ENCODE measurements at places on chromosomes 12 and 14.

DNA sequence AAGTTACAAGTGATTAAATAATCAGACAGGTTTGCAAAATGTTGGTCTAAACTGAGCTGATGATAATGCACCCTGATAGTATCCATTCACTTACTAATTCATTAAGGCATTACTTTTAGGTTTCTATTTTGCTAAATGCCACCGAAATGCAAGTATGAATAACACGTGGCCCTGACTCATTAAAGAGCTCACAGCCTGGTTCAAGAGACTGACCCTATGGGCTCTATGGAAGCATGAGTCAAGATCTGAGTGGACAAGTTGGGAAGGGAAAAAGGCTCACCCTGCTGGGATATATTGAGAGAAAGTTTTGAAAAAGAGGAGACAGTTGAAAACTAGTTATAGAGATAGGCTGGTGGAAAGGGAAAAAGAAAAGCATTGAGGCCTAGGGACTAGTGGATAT, 14.8 kb upstream of the LRRC9 start:
- DNase-seq, result no peak

DNA sequence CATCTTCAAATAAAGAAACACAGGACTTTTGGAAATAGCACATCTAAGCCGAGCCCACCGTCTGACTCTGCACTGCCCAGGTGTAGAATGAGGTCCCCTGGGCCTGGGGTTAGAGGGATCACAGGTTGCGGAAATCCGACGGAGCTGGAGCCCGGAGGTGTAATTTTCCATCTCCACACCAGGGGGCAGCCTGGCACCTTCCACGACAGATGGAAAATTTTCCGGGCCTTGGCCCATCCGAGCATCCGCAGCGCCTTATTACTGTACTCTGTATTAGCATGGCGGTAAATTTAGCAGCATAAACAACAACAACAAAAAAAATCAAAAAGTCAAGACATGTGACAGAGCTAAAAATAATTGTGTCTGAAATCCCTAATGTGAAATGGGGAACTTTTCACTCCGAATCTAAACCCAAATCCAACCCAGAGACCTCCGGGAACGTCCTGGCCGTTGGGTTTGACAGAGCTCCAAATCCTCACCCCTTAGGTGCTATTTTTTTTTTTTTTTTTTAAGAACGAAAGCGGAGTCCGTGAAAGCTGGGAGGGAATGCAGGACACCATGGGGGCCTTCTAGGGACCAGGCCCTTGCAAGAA, 93.9 kb downstream of the KSR2 start:
- DNase-seq, result peak; percentile 61

GRCh38 chr12:52054833-52055730, 3.8 kb downstream of the NR4A1 start:
- DNase-seq, result no peak

DNA sequence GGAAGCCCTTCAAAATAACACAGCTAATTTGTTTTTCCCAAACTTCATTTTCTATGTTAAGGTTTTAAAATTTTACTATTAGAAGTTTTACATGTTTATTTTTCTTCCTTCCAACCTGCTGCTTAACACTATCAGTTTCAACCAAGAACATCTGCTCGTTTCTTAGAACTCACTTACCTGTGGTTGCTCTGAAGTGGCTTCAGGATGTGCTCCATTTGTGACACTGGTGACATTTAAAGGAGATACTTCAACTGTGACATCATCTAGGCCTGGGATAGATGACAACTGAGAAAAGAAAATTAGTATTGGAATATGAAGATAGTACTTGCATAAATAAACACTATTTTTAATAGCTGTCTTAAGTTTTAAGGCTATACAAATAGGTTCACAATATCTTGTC, 17.9 kb downstream of the WASHC3 start:
- no peak for DNase-seq

- DNase-seq, result no peak
Observed at GRCh38 chr12:130933269-130933995, 20.3 kb upstream of the ADGRD1 start.

DNA sequence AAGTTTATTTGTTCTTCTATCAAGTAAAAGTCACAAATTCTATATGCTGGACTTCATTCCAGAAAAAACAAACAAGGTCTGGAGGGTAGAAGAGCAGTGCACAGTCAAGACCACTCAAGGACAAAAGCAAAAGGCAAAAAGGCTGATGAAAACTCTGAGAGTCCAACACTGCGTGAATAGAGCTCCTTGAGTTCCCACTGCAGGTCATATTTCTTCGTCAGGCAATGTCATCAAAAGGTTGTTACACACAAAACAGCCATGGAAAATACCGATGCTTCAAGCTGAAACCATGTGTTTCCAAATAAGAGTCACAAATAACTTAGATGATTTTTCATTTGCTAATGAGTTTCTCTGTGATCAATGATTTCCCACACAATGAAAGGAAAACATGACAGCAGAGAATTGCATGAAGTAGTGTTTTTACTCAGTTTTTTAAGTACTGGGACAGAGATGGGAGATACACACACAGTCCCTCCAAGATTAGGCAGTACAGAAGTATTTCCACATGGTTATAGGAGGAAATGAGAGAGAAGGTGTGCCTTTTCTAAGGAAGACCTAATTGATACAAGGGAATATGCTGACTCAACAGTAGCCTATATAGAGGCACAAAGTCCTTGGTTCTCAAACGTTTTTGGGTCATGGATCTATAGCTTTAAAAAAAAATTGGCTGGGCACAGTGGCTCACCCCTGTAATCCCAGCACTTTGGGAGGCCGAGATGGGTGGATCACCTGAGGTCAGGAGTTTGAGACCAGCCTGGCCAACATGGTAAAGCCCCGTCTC, 177.7 kb downstream of the MED13L start:
- no peak for DNase-seq

GRCh38 chr12:85036234-85036707, at the start of the genes LRRIQ1 and TSPAN19:
Gene LRRIQ1 (plus strand): TSS chr12:85036351. CDS start chr12:85038177, 1,826 bp downstream.
Gene TSPAN19 (minus strand): TSS chr12:85036277. CDS start chr12:85029946, 6,331 bp downstream.
- DNase-seq, result no peak

DNA sequence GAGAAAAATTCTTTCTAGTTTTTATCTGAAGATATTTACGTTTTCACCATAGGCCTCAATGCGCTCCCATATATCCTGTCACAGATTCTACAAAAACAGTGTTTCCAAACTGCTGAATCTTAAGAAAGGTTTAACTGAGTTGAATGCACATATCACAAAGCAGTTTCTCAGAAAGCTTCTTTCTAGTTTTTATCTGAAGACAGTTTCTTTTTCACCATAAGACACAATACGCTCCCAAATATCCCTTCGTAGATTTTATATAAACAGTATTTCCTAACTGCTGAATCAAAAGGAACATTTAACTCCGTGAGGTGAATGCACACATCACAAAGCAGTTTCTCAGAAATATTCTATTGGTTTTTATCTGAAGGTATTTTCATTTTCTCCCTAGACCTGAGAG, 385.5 kb downstream of the ALG10 start:
- no peak for DNase-seq

GRCh38 chr12:4303750-4304149, 17.3 kb upstream of the TIGAR start:
- no peak for DNase-seq

- no peak for DNase-seq
Observed at GRCh38 chr12:563250-563781, 99.9 kb downstream of the NINJ2 start.

DNA sequence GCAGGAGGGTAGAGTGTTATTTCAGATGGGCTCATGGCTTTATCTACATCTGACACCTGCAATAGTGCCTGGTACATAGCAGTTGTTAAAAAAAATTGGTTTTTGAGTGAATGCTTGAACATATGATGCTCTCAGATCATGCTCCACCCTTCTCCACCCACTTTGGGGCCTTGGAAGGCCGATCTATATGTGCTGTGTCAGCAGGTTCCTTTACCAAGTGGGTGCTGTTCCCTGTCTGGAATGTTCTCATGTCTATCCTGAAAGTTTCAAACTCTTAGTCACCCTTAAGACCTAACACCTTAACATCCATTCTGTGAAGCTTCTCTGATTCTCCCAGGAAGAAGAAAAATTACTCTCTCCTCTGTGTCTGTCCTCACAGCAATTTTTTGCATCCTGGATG, 556.3 kb upstream of the TBX3 start:
- no peak for DNase-seq

DNA sequence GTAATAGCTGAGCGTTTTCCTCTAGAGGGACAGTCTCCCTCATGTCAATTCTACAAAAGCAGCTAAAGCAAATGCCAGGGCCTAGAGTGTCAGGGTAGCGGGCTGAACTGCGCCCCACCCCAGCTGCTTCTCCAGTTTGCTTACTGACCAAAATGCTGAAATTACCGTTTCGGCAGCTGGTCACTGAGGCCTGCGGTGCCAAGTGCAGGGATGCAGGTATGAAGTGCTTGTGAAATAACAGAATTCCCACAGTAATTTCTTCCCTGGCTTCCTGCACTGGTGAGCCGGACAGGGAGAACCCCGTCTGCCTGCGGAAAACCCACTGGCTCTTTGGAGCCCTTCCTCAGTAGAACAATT, 19.1 kb downstream of the PSMC1 start:
- no peak for DNase-seq

GRCh38 chr12:45498645-45499044, 230.9 kb upstream of the ARID2 start:
- DNase-seq, result no peak

GRCh38 chr12:63990828-63991547, 146.5 kb downstream of the SRGAP1 start:
- no peak for DNase-seq

DNA sequence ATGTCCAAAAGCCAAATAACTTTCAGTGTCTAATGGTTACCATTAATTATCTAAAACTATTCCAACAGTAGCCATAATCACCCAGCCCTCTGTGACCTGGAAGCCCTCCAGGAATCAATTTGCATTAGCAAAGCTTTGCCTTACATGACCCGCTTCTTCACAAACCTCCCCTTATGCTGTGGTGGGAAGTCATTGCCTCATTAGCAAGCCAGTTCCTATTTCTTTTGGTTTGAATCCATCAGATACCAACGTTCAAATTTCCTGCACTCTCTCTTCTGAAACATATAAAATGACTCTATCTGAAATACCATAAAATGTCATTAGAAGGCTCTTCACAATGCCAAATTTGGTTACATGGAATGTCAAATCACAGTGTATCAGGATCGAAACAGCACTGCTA, 268.3 kb upstream of the PRKD1 start:
- DNase-seq, result no peak

GRCh38 chr12:47359310-47360092, 279.7 kb upstream of the AMIGO2 start:
- no peak for DNase-seq

GRCh38 chr12:114689075-114689994, 5.4 kb upstream of the TBX3 start:
- no peak for DNase-seq

- DNase-seq, result no peak
Observed at GRCh38 chr12:91140026-91140931, 29.0 kb upstream of the LUM start.

- no peak for DNase-seq
Observed at GRCh38 chr12:40175045-40175444, 49.8 kb upstream of the LRRK2 start.

- no peak for DNase-seq
Observed at GRCh38 chr14:77143071-77143470, 1.5 kb upstream of the ZDHHC22 start.

DNA sequence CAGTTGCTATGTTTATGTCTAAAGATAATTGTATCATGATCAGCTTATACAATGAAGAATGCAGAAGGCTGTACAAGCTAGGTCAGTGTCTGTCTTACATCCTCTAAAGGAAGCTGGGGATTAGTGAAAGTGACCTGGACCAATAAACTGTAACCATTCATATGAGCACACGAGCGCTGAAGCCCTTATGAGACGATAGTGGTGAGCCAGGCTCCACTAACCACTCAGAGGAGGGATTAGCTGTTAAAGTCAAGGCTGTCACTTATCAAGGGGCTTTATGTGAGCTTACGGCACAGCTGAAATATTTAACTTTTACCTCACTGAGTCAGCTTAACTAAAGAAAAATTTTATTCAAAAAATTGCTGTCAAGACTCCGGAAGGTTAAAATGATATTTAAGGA, 30.3 kb downstream of the NDUFA12 start:
- no peak for DNase-seq

- DNase-seq, result no peak
Observed at GRCh38 chr12:48910196-48910595, 15.1 kb downstream of the FKBP11 start.

DNA sequence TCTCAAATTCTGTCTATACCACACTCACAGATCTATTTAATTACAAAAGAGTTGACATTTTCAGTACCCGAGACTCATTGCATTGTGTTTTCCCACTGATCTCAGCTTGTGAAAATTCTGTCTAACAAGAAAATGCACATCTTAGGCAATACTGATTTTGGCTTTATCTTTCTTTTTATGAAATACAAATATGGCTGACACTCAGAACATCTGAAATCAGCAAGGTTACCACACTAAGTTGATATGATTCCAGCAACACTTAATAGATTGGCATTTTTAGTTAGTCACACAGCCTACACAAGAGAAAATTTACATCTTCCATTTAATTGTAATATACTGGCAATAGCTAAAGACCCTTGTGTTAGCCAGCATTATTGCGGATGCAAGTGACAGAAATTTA, 40.3 kb downstream of the PEX5 start:
- DNase-seq, result no peak

DNA sequence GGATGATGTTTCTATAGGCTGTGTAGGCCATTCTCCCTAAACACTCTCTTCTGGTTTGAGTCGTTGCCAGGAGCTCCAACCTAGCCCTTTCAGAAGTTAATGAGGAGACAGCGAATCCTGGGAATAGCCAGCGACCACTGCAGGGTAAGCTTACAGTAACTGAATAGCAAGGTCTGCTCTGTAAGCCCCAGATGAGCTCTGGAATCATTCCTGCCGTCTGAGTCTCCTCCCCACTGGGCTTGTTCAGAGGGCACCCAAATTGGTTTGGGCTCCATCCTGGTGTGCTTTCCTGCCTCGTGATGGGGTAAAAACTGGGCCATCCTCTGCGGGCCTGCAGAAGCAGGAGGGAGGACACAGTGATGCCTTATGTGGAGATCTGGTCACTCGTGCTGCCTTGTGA, 43.3 kb upstream of the EMP1 start:
- DNase-seq, result no peak

- no peak for DNase-seq
Observed at GRCh38 chr12:96892104-96892503, 15.0 kb upstream of the NEDD1 start.

GRCh38 chr14:91402348-91402747, 15.3 kb downstream of the CCDC88C start:
- DNase-seq, result no peak

- DNase-seq, result no peak
Observed at GRCh38 chr14:86333493-86333892, 803.5 kb downstream of the FLRT2 start.
